ENCODE measurements at places on chromosomes 5 and 9. TPM values are rescaled to one million over a fixed set of nuclear protein-coding genes. Genes with fewer than 3 reads are reported as not detected.

The PMPCA gene
- total RNA-seq: 55.8 TPM

The IL9 gene
- total RNA-seq: not detected

The SGCD gene
- total RNA-seq: 0.72 TPM

The LTC4S gene
- total RNA-seq: 3.6 TPM

The UNC5A gene
- not detected for total RNA-seq

The PCDHA13 gene
- total RNA-seq: not detected

The BAAT gene
- not detected for total RNA-seq

The INSYN2B gene
- not detected for total RNA-seq

- no peak for DNase-seq
Measured at GRCh38 chr5:178230879-178231538, 1.6 kb downstream of the PHYKPL start.

GRCh38 chr5:35623991-35624390 is 6.3 kb downstream of the SPEF2 start:
- no peak for DNase-seq

DNA sequence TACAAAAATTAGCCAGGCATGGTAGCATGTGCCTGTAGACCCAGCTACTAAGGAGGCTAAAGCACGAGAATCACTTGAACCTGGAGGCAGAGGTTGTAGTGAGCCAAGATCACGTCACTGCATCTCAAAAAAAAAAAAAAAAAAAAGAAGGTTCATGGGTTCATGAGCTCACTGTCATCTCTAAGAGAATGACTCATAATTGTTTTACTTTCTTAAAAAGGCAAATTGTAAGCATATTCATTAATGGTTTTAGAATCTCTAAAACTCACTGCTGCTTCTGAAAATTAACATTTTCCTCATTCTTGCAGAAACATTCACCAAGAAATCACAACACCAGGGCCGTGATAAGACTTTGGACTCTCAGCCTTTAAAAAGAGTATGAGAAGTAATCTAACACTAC is 103.6 kb downstream of the GNA14 start:
- DNase-seq: no peak

GRCh38 chr5:32329395-32329834 is 16.7 kb upstream of the MTMR12 start:
- peak; percentile 36 for DNase-seq

GRCh38 chr5:157172403-157172802 is 6.3 kb upstream of the GARIN3 start:
- peak; percentile 73 for DNase-seq

- no peak for DNase-seq
Measured at GRCh38 chr9:27504259-27504658, 19.8 kb upstream of the IFNK start.

DNA sequence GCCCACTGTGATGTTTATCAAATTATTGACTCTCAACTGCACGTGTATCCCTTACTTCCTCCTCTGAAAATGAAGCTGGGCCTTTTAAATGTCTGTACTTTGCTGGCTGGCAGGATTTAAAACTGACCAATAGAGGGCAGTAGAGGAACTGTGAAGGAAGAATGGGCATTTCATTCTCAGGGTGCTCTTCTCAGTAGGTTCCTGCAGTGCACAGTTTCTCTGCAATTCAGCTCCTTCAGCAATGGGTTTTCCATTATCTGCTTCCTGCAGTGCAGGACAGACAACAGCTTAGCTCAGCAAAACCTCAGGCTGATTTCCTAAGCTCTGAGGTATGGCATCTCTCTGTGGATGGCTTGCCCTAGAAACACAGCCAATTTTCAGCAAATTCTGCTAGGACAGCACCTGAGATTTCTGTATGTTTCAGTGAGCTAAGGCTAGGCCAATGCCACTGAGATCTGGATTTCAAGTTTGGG is 298.4 kb upstream of the PRDM9 start:
- no peak for DNase-seq

- DNase-seq: no peak
Measured at GRCh38 chr5:133694181-133694831, 82.0 kb upstream of the FSTL4 start.

GRCh38 chr9:84270847-84271530 is 69.6 kb downstream of the SLC28A3 start:
- DNase-seq: no peak

GRCh38 chr9:22129633-22130032 is 120.5 kb upstream of the CDKN2B start:
- DNase-seq: no peak

DNA sequence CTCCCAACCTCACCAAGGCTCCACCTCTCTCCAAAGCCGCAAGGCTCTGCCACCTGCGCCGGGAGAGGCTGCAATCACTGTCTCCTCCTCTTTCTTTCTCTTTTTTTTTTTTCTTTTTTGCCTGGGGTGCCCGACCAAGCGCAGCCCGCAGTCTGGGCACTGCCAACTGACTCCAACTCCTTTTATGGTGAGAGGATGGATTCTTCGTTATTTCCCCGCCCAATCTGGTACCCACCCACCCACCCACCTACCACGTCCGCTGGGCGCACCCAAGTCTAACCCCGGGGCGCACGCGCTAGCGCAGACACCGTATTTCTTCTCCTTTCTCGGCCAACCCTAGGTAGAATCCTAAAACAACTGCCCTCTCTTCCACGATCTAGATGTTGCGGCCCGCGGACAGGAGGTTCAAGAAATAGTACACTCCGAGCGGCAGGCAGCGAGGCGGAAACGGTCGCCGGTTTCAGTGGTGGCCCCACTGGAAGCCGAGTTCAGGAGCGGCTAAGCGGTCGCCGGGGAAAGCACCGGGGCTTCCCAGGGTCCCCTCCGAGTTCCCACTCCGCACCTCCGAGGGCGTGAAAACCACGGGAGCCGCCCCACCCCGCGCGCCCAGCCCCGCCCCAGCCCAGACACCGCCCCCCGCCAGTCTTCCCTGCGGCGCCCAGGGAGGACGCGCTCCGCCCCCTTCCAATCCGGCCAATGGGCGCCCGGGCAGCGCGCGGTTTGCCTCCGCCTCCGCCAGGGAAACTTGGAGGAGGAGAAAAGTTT is 385 bp upstream of the PTGER4 start:
- DNase-seq: peak; percentile 82

DNA sequence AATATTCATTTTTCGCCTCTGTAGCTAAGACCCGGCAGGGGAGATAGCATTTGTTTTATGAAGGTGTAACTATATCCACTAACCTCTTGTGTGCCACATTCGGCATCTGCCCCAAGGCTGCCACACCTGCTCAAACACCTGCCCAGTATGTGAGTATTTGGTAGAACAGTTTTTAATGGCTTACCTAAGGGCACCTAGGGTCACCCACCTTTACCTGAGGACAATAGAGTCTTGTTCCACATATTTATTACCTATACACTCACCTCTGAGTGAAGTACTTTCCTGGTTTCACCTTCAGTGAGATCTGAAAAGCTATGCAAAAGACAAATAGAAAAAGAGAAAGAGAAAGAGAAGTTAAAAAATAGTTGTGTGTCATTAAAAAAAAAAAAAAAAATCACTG is 68.0 kb upstream of the PIP5K1B start:
- DNase-seq: no peak

- DNase-seq: no peak
Measured at GRCh38 chr5:78648359-78649210, at the start of gene LHFPL2. TSS of gene LHFPL2 (minus strand) at chr5:78648772. CDS start at chr5:78510213, 138,559 bp downstream.

GRCh38 chr9:84170521-84171141 is 169.9 kb downstream of the SLC28A3 start:
- no peak for DNase-seq

- no peak for DNase-seq
Measured at GRCh38 chr9:124843456-124844034, 9.7 kb upstream of the WDR38 start.

DNA sequence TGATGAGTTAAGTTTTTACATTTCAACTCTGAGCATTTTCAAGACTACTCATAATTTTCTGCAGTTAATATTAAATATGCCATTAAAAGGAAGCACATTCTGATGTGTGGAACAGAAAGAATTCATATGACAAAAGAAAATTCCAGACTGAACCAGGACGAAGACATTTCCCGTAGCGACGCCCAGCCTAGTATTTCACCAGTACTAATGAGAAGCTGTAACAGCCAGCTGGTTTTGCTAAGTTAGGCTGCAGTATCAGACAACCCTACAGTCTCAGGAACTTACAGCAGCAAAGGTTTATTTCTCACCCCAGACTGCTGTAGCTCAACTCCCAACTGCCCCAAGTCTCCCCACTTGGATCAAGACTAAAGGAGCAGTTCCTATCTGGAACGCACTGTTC is 91.6 kb downstream of the TMEM174 start:
- DNase-seq: no peak

DNA sequence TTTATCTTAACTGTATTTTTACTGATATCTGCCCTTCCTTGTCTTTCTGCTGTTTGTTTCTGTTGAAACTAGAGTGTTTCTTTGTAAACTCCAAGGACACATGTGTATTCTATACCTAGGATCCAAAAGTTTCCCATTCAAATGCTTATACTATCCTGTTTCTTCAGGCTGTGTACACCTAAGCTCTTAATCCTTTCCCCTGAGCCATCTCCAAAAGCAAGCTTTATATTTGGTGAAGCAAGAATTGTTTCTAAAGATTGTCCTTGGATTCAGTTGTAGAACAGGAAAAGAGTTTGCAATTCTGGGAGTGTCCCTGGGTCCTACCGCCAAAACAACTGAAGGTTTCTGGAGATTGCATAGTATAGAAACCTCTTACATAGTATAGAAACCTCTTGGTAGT is 65.9 kb downstream of the CWC27 start:
- no peak for DNase-seq

GRCh38 chr5:134174841-134175839 is 1.6 kb downstream of the SKP1 start:
- DNase-seq: no peak

DNA sequence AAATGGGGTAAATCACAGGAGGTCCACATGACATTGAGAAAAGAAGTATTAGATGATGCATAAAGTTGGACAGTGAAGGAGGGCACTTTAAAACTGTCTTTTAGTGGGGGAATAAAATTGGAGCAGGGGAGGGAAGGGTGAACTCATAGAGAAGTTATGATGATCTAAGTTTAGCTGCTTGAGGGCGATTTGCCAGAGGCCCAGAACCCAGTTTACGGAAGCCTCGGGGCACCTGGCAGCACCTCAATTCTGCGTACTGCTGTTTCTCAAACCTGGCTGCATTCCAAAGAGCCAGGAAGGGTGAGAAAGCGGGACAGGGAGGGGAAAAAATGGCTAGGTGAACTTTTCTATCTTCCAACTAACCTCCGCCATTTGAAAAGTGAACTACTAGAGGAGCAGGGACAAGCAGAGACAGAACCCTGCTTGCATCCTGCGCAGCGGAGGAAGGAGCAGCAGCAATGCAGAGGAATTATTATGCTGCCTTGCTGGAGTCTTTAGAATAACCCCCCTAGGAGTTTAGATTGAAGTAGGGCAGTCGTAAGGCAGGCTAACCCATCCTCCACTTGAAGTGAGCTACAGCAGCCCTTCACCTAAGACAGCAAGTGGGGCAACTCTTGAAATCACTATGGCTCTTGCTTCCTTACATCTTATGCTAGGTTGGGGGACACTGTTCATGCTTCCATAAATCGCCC is 316.8 kb downstream of the BRINP1 start:
- DNase-seq: no peak

DNA sequence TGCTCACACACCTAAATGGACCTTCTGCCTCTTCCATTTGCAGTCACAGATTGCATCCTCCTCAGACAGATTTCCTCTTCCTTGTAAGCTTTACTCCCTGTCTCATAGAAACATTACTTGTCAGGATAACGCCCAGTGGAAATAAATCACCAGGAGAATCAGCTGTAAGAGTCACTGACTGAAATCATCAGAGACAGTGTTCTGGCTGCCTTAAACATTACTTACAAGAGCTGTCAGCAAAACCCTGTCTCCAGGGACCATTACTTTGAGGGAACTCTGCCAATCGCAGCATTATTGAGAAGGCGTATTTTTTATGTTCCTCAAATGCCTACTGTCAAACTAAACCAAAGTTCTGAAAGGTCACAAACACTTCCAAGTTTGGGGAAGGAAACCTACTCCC is 5.9 kb downstream of the DPYSL3 start:
- DNase-seq: no peak

GRCh38 chr5:54900984-54901725 is 84.2 kb downstream of the ESM1 start:
- DNase-seq: no peak

GRCh38 chr5:2695200-2695891 is 56.1 kb downstream of the IRX2 start:
- DNase-seq: no peak

DNA sequence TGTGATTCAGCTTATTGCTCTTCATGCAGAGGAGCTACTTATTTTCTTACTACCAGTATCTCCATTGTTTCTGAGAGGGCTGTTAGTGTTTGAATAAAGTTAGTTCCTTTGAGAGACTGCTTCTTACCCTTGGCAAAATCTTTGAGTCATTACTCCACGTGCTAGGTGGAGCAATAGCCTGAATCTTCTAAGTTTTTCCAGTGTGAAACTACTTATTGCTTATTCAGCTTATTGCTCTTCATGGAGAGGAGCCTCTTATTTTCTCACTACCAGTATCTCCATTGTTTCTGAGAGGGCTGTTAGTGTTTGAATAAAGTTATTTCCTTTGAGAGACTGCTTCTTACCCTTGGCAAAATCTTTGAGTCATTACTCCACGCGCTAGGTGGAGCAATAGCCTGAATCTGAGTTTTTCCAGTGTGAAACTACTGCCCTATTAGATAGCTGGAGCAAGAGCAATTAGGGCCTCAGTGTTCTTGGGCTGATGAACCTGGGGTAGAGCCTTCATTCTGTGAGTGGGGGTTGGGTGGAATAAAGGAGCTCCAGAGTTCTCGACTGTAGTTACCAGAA is 41.9 kb downstream of the GPBP1 start:
- no peak for DNase-seq

Data from T-cell (primary cell).